ENCODE measurements at places on chromosomes 1 and 21.

DNA sequence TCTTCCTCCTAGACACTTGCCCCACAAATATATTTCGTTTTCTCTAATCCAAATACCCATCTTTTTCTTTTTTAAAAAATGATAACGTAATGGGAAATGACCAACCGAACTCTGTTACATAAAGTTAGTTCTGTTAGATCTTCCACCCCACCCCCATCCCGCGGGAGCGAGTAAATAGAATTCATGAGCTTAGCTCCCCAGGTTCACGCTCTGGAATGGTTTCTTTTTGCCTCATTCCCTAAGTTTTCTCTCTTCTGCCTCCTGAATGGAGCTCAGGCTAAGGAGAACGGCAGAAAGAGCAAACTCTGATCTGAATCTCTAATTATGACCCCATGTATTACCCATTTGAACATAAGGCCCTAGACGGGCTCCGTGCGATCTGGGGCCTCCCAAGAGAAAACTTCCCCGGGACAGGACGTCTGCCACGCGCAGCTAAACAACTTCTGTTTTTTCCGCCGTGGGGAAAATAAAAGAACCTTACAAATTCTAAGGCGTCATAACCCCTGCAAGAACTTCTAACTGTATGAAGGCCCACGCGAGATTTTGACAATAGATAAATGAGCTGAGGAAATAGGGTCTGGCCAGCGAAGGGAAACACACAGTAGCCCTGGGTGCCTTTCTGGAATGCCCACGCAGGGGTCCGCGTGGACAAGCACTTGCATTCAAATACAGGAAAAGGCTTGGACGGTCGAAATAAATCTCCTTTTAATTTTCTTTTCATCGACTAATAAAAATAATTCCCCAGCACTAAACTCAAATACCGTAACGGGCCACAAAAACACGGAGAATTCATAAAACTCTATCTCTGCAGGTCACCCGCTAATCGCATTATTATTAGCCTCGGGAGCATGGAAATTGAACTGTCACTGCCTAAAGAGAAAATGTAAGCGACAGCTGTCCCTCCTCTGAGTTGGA is 2.2 kb downstream of the TBX15 start:
- no peak for DNase-seq

DNA sequence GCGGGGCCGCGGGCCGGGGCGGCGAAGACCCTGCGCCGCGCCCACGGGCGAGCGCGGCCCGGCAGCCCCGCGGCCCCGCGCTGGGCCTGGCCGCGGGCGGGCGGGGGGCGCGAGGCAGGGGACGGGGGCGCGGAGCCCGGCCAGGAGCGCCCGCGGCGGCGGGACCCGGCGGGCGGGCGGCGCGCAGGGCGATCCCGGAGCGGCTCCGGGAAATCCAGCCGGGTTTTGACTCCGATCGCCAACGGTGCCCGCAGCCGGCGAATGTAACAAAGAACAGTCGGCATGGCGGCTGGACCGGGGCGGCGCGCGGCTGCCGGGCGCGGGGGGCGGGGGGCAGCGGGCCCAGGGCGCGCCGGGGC is 334 bp downstream of the PRDM15 start:
- DNase-seq = peak; percentile 99

- DNase-seq = peak; percentile 79
Measured at GRCh38 chr1:229296541-229296941, 25.6 kb downstream of the RAB4A start.

GRCh38 chr1:67733681-67734322 is 48.8 kb downstream of the GADD45A start:
- DNase-seq = no peak

GRCh38 chr1:201503397-201504176 is 3.3 kb downstream of the CSRP1 start:
- peak; percentile 93 for DNase-seq

GRCh38 chr1:182834326-182834725 is 4.8 kb upstream of the DHX9 start:
- no peak for DNase-seq

GRCh38 chr1:107181253-107181969 is 40.6 kb downstream of the NTNG1 start:
- DNase-seq = no peak

GRCh38 chr21:38531591-38531990 is 33.3 kb upstream of the ERG start:
- no peak for DNase-seq

GRCh38 chr1:10389271-10389973 is 9.4 kb upstream of the PGD start:
- no peak for DNase-seq

DNA sequence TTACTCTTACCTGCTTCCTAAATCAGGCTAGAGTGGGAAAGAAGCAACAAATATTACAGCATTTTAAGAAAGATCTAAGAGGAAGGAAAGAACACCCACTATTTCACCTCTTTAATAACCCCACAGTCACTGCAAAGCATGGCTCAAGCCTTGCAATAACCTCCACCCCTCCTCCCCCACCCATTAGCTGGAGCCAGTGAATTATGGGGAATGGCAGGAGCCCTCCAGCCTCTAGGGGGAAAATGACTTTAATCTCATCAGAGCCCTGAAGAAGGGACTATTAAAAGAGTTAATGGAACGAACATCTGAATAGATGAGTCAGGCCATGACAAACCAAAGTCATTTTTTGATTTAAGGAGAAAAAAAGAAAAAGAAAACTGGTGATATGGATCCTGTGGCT is 630.7 kb upstream of the PLXNA2 start:
- DNase-seq = no peak

DNA sequence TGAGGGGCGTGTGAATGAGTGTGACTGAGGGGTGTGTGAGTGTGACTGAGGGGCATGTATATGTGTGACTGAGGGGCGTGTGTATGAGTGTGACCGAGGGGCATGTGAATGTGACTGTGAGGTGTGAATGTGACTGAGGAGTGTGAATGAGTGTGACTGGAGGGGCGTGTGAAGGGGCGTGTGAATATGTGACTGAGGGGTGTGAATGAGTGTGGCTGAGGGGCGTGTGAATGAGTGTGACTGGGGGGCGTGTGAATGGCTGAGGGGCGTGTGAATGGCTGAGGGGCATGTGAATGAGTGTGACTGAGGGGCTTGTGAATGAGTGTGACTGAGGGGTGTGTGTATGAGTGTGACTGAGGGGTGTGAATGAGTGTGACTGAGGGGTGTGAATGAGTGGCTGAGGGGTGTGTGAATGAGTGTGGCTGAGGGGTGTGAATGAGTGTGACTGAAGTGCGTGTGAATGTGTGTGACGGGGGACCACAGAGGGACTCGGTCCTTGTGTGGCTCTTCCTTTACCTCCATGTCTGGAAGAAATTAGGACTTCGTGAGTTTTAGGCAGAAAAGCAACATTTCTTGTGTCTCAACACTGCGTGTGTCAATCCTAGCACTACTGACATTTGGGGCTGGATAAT is 105.8 kb downstream of the GLIS1 start:
- no peak for DNase-seq

DNA sequence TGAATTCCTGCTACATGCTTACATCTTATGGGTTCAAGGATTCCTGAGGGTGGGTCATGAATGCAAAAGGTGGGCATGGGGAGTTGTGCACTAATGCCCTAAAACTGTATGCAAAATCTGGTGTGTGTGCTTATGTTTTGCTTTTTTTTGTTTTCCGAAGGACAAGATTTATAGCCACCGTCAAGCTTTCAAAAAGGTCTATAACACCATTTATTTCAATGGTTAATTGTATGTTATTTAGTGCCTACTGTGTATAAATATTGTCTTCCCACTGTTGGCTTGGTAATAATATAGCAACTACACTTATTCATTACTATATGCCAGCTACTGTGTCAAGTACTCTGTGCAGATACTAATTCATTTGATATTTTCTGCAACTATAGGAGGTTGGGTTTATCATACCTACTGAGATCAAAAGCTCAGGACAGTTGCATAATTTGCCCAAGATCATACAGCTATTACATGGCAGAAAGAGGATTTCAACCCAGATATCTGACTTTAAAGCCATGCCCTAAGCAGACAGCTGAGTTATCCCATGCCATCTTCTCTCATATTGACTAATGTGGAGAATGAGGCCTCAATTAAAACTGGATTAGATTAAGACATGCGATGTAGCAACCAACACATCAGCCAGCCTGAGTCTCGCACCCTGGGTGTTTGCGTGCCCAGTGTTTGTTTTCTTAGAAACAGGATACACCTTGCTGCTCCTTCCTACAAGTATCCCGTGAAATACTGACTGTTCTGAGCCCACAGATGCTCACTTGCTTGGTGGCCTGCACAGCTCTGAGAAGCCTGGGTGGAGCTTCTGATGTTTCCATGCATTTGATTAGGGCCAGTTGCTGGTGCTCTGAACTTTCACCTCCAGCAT is 34.6 kb downstream of the GADD45A start:
- no peak for DNase-seq

- no peak for DNase-seq
Measured at GRCh38 chr1:113166473-113166872, 93.5 kb downstream of the LRIG2 start.

DNA sequence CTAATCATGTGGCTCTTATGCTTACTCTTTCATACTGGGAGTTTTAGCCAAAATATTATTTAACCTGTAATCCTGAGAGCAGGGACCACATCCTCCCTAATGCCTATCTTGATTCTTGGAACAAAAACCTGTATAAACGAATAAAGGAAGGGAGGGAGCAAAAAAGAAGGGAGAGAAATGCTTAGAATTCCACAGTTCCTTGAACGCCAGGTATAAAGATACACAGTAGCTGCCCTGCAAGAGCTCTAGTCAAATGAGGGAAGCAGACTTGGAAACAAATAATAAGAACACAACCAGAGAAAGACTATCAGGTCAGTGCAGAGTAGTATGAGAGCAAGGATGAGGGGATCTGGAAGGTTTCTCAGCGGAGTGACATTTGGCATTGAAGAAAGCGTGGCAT is 116.3 kb downstream of the SLC30A10 start:
- DNase-seq = no peak

DNA sequence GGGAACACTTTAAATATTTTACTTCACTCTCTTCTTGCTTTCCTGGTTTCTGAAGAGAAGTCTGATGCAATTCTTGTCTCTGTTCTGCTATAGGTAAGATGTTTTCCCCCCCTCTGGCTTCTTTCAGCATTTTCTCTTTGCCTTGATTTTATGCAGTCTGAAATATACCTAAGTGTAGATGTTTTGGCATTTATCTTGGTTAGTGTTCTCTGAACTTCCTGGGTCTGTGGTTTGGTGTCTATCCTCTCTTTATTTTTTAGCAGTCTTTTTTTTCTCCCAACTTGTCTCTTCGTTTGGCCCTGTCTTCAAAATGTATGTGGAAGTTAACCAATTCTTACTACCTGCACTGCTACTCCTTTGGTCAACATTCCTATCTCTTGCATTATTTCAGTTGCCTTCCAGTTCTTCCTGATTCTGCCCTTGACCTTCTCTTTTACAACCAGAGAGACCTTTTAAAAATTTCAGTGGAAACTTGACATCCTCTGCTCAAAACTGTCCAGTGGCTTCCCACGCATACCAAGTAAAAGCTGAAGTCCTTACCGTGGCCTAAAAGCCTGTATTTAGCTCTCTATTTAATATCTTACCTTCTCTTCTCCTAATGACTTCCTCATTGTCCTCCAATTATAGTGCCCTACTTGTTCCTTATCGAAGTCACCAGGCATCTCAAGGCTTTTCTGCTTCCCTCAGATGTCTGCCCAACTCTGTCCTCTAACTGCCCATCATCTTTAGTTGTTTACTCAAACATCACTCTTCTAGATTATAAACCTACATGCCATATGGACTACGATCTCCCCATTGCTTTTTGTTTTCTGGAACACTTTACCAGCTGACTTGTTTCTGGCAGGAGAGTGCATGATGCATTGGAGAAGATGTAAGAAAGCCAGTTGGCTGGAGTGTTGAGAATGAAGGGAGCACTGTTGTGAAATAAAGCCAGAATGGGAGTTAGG is 40.9 kb downstream of the RAP1A start:
- peak; percentile 69 for DNase-seq

- no peak for DNase-seq
Measured at GRCh38 chr1:221711063-221711577, 30.8 kb downstream of the DUSP10 start.

DNA sequence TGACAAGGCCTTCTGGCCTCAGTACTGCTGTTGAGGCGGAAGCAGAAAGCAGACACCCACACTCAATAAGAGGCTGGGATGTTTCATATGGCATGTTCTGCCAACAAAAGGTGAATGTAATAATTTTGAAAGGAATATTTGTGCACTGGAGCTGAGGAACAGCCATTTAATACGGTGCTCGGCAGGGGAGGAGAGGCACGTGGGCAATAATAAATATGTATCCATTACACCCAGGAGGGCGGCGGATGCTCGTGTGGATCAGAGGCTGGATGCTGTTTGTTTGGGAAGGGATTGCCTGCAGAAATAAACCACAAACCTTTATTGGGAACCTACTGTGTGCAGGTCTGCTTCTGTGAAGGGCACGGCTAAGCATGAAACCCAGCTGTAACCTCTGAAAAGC is 92.0 kb downstream of the VWA5B1 start:
- DNase-seq = peak; percentile 41

- peak; percentile 60 for DNase-seq
Measured at GRCh38 chr1:43285269-43285990, at the start of gene C1orf210. Gene C1orf210 (minus strand): TSS chr1:43285581. CDS start chr1:43283270, 2,311 bp downstream.

GRCh38 chr1:44442791-44443190 is 37.7 kb downstream of the RNF220 start:
- no peak for DNase-seq

DNA sequence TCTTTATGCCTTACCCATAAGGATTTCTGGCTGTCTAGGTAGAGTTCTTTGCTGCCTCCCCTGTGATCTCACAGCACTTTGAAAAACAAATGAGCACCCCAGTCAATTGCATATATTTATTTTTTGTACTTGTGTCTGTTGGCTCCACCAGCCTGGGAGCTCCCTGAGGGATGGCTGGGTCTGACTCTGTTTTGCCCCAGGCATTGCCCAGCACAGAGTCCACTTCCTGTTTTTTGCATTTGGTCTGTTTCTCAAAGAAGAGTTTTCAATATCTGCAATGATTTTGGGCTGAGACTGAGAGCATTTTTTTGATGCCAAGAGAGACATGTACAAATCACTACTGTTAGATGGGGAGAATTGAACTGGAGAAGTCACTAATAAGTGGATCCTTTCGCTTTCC is 125.0 kb downstream of the FOXD2 start:
- DNase-seq = no peak

DNA sequence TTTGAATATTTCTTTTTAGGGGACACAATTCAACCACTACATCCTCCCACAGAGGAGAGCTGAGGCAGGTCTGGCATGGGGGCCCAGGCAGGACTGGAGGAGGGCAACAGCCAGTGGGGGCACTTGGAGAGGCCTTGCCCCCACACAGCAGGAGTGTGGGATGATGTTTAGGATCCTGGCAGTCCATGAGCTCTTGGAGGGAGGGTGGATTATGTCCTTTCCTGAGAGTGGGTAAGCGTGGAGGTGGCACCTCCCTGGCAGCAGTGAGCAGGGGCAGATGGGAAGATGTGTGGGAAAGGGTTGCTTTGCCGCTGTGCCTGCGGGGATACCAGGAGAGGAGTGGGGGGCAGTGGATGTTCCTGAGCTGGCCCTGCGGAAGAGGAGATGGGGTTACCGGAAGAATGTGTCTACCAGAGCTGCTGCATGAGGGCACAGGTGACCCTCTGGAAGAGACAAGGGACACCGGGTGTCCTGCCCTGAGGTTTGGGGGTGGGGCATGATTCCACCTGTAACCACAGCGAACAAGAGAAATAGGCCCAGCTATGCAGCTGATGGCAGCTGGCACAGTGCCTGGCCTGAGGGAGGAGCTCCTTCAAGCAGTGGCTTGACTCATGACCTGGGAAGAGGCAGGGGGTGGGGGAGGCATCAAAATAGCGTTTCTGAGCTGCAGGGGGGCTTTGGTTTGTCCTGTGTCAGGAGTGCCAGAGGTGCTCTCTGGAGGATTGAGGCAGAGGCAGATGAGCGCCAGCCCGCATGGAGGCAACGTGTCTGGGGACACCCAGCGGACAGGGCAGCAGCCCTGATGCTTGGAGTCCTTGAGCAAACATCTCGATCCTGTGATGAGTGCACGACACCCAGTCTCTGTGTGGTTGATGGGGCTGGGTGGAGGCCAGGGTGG is 123.9 kb upstream of the TMPRSS2 start:
- DNase-seq = peak; percentile 62
